ENCODE measurements at places on chromosomes 1 and 21.

DNA sequence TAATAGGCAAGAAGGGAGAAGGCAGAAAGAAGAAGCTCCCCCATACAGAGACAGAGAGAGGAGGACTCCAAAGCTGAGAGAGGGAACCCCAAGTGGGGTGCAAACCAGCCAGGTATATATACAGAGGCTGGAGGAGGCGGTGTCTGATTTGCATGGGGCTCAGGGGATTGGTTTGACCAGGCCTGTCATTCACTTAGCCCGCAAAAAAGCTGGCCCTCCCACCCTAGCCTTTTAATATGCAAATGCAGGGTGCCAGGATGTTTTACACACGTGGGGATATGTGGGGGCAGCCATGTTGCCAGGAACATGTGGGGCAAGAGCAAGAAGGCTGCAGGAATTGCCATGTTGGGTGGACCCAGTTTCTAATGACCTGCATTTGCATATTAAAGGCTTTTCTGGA lies 37.0 kb upstream of the TENT5B start:
- DNase-seq: no peak

- DNase-seq: no peak
These were observed 177.8 kb downstream of the GIPC2 start for GRCh38 chr1:78223417-78224215.

DNA sequence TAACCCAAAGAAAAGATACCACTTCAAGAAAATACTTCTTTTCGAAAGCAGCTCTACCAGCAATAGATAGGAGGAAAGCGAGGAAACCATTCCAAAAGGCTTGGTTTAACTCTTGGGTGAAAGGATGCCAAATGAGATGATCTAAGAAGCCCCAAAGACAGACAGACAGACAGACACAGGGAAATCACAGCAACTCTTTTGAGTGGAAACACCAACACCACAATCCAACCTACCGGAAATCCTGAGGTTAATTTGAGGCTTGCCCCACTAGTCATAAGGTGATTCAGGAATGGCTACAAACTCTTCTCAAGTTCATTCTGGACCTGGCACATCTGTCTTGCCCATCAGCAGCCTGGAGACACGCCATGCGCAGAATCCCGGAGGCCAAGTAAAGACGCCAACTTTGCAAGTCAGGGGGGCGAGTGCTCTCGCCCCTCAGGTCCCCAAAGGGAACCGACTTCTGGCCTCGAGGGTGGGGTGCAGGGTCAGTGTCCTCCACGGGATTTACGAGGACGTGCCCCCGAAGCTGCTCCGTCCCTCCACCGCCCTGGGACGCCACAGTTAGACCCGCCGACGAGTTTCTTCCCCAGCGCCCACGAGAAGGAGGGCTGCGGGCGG lies 778 bp downstream of the EVI5 start:
- DNase-seq: peak; percentile 50

DNA sequence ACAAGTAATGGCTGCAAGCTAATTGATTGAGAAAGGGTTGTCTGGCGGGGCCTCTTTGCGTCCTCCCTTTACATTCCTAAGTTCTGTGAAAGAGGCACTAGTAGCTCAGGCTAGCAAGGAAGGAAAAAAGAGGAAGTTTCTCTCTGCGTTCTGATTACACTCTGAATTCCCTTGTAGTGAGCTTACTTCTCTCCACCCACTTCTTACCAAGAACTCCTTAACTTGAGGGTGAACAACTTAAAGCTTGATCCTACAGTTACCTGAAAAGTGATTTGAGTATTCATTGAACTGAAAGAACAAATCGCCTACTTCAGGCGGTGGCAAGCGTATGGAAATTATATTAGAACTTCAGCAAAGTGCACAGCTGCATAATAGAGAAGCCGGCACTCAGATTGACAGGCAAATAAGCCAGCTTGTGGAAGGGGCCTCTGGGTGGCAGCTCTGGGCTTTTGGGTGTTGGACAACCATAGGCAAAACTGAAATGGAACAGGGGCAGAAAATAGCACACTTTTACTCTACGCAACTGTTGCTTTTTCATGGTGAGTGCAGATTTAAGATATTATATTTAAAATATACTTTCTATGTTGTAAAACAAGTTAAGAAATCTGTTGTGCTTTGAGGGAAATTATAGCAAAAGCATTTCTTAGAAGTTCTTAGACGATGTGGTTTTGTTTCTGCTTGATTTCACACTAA lies 464.5 kb downstream of the USP25 start:
- DNase-seq: peak; percentile 56

GRCh38 chr21:35520302-35520701 lies 471.2 kb upstream of the RUNX1 start:
- no peak for DNase-seq

DNA sequence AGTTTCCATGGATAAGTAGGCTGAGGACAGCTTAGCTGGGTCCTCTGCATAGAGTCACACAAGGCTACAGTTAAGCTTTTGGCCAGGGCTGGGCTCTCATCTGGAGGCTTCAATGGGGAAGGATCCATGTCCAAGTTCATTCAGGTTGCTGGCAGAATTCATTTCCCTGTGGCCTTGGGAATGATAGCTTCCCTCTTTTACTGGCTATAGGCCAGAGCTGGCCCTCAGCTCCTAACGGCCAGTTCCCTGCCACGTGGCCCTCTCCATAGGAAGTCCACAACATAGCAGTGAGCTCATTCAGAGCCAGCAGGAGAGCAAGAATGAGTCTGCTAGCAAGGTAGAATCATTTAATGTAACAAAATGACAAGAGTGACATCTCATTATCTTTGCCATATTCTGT lies 15.1 kb upstream of the PODN start:
- no peak for DNase-seq

DNA sequence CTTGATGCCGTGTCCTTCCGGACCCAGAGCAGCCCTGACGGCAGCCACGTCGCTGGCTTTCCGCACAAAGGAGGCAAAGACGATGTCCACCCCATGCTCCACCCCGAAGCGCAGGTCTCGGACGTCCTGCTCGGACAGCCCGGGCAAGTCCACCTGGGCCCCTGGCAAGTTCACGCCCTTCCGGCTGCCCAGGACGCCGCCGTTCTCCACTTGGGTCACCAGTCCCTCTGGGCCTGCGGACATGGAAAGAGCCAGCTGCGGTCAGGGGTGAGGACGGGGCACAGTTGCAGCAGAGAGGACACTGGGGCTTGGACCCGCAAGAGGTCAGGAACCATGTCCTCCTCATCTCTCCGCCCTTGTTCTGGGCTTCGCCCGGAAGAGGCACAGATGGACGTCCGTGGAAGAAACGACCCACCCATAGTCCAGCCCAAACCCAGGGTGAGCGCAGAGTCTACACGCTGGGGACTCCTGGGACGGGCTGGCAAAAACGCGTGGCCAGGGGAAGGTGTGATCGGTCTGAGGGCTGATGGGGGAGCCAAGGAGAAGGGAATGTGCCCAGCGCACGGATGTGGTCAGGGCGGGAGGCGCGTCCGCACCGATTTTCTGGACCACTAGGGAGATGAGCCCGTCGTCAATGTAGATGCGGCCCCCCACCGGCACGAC lies 6.6 kb downstream of the PKLR start:
- no peak for DNase-seq

- no peak for DNase-seq
These were observed 32.5 kb upstream of the KCNA3 start for GRCh38 chr1:110707232-110707631.

- peak; percentile 81 for DNase-seq
These were observed at the start of gene HES4 for GRCh38 chr1:999725-1000356. Gene HES4 (minus strand): TSS chr1:1000097. CDS start chr1:999973, 124 bp downstream.

DNA sequence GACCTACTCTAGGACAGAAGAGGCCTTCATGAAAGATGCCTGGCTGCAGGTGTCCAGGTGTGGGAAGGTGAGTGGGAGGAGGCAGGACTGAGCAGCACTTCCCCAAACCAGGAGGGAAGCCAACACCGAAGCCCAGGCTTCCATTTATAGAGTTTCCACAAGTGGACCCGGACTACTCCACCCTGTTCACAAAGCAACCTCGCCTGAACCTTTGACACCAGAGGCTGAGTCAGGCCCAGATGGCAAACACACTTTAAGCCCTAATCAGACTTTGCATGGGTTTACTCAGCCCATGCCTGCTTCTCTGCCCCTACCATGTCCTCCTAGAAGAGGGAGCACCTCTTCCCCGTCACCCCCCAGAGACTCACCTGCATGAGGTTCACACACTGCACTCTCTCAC lies 14.0 kb downstream of the PRR9 start:
- no peak for DNase-seq

GRCh38 chr21:26554365-26554764 lies 18.7 kb downstream of the CYYR1 start:
- no peak for DNase-seq

- no peak for DNase-seq
These were observed 29.6 kb downstream of the CLIC6 start for GRCh38 chr21:34698270-34699015.

- no peak for DNase-seq
These were observed 2.2 kb upstream of the ADORA3 start for GRCh38 chr1:111505641-111506119.

DNA sequence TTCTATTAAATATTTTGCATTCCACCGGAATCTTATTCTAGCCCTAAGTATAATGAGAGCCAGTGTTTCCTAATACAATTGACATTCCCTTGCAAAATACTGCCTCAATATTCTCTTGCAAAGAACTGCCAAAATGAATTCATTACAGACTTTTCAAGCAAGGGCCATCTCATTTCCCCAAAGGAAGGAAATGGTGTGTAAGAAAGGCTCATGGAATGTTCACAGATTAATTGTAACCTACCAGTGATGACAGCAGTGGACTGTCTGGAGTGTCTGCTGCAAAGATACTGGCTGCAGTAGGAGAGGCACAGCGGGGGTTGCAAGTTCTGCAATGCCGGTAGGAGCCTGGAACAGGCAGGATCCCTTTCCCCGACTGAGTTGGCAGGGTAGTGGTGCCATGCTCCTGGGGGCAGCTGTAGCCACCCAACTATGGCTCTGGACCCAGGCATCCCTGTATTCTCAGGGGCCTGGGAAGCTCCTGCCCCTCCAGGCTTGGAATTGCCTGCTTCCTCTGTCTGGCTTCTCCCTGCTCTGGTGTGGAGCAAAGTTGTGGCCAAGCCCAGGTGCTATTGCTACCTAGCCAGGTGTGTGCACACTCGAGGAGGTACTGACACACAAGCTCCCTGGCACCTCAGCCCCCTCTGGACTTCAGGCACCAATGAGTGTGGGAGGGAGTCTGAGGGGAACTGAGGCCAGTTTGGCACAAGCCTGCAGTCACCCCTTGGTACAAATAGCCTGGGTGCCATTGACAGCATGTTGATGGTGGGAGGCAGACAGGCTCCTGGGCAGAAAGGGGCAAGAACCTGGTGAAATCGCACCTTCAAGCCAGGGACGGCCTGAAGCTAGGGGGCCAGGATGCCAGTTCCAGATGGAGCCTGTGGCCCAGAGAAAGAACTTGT lies 1371.0 kb downstream of the KCNT2 start:
- DNase-seq: no peak

DNA sequence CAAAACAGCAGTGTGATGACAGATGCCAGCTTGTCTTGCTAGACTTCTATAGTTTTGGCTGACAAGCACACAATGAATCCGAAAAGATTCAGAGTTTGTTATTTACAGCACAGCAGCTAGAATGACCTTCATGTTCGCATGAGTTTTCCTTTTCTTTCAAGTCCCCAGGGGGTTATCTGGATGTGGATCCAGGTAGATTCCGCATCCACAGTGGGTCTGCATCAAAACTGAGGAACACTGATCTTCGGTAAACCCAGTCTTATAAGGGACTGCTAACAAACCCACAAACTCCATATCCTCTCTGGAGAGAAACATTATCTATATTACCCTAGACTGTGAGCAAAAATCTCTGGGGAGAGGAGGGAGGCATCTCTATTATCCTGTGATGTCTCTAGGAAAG lies 69.0 kb upstream of the DEPDC1 start:
- no peak for DNase-seq

DNA sequence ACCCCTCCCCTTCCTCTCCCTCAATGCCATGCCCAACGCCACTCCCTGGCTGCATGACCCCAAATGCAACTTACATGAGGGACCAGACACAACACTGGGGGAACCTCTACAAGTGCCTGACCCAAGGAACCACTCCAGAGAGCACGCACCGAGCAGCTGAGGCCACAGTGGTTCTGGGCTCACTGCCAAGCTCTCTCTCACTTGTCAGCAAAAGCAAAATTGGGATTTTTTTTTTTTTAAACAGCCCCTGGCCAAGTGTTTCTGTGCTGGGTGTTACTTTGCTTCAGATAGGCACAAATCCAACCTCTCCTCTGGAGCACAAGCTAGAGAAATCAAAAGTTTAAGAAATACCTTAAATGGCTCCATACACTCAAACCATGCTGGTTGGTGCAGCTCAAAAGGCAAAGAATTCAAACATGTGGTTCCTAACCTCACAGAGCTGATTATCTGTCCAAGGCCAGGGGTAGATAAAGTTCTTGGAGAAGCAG lies 363.0 kb downstream of the SETD4 start:
- no peak for DNase-seq

- no peak for DNase-seq
These were observed 9.0 kb downstream of the CLIC4 start for GRCh38 chr1:24754229-24754628.

- peak; percentile 12 for DNase-seq
These were observed 125.9 kb downstream of the HFM1 start for GRCh38 chr1:91278754-91279153.

GRCh38 chr21:38120984-38121855 lies 135.6 kb upstream of the KCNJ15 start:
- no peak for DNase-seq

DNA sequence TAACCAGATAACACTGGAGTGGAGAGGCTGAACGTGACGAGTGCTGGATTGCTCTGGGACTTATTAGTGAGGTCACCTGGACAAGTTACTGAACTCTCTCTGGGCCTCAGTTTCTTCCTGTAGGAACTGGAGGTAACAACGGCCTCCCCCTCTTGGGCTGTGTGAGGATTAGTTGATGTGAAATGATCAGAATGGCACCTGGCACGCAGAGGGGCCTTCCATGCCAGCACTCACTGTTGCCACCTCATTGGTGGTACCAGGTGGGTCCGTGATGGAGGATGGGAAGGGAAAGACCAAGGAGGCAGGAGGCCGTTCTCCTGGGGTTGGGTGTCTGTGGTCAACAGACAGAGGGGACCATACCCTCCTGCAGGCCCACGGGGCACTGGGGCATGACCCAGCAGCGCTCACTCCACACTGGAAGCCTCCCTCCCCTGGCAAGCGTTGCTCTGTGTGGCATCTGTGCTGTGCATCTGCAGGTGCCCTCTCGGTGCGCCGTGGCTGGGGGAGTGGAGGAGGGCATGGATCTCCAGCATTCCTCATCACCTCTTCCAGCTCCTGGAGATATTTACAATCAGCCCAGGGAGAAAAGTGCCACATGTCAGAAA lies 349.5 kb upstream of the VAMP3 start:
- DNase-seq: no peak

DNA sequence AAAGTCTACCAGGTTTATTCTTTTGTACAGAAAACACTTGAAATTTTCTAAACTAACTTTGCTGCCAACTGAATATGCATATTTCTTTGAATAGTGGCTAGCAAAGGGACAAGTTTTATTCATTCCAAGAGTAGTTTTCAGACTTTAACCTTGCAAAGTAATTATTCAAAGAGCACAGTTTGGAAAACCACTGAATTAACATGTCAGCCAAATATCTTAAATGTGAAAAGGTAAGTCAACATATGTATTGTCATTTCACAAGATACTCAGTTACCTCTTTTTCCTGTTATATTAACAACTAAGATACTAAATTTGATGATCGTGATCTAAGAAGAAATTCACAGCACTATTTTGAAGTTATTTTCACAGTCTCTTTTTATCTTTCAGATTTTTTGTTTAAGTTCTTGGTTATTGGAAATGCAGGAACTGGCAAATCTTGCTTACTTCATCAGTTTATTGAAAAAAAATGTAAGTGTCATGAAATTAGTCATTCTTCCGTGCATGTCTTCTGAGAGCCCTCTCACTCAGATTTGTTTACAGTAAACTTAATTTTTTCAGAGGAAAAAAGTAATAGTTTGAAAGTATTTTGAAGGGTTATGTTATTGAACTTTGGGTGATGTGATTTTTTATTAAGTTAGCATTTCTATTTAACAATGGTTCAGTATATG lies 15.3 kb downstream of the RAB4A start:
- DNase-seq: no peak
